ENCODE measurements at places on chromosomes 13 and 19.

GRCh38 chr13:88866195-88866594 lies 1195.0 kb downstream of the SLITRK5 start:
- no peak for DNase-seq

- DNase-seq: no peak
Observed at GRCh38 chr19:51375504-51376221, 3.2 kb upstream of the NKG7 start.

DNA sequence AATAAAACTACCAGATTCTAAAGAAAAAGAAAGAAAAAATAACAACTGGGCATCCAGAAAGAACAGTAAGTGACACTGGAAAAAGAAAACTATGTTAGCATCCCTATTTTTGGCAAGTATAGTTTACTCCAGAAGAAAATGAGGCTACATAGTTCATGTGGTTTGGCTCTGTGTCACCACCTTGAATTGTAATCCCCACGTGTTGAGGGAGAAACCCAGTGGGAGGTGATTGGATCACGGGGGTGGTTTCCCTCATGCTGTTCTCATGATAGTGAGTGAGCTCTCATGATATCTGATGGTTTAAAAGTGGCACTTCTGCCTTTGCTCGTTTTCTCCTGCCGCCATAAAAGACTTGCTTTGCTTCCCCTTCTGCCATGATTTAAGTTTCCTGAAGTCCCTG lies 76.9 kb downstream of the ITGBL1 start:
- no peak for DNase-seq

- no peak for DNase-seq
Observed at GRCh38 chr13:67437244-67437643, 207.1 kb upstream of the PCDH9 start.

DNA sequence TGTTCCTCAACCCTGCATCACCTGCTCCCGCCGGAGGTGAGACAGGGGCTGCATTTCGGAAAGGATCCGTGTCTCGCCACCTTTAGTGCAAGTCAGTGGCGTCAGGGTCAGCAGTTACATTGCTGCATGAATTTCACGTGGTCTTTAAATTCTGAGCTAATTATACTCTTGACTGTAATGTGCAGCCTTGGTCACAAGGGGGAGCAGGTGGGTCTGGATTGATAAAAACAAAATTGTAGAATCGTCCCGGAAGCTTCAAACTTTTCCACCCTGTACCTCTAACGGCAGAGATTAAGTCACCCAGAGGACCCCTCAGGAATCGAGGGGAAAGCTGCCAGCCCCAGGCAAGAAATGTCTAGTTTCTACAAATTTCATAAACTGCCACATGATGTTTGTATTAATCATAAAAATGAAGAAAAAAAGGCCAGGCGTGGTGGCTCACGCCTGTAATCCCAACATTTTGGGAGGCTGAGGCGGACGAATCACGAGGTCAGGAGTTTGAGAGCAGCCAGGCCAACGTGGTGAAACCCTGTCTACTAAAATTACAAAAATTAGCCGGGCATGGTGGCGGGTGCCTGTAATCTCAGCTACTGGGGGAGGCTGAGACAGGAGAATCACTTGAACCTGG lies 20.2 kb downstream of the BBC3 start:
- peak; percentile 62 for DNase-seq

DNA sequence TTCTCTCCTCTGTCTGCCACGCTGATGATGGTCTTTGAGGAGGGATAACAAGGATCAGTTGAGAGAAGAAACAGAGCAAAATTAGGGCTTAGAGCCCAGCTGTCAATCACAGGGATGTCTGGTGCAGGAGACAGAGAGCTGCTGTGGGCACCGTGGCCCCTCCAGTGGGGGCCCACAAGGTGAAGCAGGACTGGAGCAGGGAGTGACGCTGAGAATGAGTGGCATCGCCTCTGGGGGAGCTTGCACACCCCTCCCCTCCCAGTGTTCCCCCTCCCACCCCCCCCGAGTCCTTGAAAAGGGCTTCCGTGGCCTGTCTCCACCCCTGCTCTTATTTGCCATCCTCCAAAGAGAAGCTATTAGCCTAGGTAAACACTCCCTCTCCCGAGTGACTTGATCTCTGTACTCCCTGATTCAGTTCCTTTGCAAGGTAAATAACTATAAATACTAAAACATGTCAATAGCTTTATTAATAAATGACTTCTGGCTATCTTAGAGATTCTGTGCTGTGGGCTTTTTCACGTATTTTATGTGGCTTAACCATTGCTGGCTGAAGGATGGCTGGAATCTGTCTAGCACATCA lies 440.0 kb downstream of the ZNF536 start:
- no peak for DNase-seq

GRCh38 chr19:30696514-30696913 lies 324.3 kb downstream of the ZNF536 start:
- DNase-seq: no peak

- no peak for DNase-seq
Observed at GRCh38 chr19:14442891-14443631, 10.0 kb downstream of the PKN1 start.

- no peak for DNase-seq
Observed at GRCh38 chr19:17754634-17755442, 3.6 kb downstream of the FCHO1 start.

DNA sequence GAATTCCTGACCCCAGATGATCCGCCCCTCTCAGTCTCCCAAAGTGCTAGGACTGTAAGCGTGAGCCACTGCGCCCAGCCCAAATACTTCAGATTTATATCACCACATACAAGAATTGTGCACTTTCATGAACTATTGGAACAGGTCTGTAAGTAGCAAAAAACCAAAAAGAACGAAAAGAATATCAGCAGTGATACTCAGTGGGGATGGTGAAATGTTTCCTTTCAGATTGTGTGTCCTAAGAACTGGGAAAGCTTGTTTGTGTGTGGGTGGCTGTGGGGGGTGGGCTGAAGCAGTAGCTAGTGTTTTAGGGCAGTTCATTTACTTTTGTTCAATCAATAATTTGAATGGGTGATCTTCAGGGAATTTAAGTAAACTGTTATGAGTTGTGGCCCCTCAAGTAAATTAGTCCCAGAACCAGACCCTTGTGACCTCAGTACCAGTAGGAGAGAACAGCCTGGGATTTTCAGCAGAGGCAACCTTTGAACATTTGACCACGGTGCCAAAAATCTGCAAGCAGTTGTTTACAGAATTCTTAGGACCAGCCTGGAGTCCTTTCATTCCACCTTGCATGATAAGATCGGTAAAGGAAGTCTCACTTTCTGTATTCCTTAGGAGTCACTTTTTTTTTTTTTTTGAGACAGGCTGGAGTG lies 106.6 kb downstream of the LRCH1 start:
- no peak for DNase-seq

- DNase-seq: no peak
Observed at GRCh38 chr13:95226476-95226875, 74.8 kb downstream of the ABCC4 start.

DNA sequence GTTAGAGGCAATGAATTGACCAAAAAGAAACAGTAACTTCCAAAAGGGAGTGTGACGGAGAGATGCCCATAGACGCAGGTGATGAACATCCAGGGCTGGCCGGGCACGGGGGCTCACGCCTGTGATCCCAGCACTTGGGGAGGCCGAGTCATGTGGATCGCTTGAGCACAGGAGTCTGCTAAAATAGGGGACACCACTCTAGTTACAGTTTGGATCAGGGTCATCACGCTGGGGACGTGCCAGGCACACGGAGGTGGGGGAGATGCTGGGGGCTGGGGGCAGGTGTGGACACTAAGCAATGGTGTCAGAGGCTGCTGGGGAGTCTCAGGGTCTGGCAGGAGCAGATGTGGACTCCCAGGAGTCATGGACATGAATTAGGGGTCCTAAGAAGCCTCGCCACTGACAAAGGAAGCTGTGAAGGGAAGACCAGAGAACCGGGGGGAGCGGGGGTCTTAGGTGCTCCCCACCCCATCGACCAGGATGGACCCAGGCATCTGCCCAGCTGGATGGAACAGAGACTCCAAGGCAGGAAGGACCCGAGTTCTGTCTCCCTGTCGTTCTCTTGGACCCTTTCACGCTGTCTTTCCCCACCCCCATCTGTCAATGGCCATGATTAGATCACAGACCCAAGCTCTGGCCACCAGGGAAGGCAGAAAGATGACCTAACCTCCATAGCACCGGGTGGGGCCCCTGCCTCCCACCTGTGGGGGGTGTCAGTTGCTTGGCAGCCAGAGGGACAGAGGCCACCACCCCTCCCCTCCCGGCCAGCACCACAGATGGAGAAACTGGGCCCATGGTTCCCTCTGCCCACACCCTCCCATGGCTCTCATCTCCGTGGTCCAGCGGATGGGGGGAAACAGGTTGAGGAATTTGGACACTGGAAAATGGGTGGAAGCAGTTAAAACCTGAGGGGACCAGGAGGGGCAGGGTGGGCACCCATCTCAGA lies 19.6 kb downstream of the CCDC8 start:
- DNase-seq: no peak

- peak; percentile 83 for DNase-seq
Observed at GRCh38 chr19:6048793-6049405, 61.4 kb downstream of the RFX2 start.

GRCh38 chr13:86839221-86839620 lies 832.0 kb upstream of the SLITRK5 start:
- no peak for DNase-seq

DNA sequence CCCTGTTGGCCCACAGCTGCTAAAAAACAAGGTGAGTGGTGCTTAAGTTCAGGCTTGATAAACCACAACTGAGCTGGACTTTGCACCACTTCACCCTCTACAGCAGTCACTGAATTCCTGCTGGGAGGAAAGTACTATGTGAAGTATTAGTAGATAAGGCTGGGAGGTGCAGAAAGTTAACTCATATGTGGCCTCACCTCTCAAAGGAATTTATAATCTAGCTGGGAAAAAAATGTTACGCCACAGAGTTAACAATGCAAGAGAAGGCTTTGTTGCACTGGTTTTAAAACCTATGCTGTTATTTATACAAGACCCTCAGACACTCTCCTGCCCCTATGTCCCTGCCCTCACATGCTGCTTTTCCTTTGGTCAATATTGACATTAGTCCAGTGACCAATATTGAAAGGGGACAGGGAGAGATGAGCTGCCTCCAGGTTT lies 60.9 kb downstream of the LIG4 start:
- DNase-seq: peak; percentile 83

- peak; percentile 54 for DNase-seq
Observed at GRCh38 chr13:34567597-34567996, 374.5 kb upstream of the NBEA start.

DNA sequence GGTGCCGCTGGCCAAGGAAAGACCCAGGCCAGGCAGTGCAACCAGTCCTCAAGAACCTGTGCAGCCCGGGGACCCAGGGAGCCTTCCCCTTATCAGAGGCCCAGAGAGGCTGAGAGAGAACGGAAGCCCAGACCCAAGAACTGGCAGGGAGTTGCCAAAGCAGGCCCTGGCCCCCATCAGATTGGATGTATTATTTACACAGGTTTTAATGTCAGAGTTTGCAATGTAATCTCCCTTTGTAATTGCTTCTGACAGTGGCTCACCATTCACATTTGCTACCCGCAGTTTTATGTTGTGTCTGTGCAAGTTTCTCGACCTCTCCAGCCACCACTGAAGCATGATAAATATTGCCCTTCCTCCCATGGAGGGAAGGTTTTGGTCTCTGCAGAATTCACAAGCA lies 660.9 kb downstream of the LIG4 start:
- peak; percentile 95 for DNase-seq

DNA sequence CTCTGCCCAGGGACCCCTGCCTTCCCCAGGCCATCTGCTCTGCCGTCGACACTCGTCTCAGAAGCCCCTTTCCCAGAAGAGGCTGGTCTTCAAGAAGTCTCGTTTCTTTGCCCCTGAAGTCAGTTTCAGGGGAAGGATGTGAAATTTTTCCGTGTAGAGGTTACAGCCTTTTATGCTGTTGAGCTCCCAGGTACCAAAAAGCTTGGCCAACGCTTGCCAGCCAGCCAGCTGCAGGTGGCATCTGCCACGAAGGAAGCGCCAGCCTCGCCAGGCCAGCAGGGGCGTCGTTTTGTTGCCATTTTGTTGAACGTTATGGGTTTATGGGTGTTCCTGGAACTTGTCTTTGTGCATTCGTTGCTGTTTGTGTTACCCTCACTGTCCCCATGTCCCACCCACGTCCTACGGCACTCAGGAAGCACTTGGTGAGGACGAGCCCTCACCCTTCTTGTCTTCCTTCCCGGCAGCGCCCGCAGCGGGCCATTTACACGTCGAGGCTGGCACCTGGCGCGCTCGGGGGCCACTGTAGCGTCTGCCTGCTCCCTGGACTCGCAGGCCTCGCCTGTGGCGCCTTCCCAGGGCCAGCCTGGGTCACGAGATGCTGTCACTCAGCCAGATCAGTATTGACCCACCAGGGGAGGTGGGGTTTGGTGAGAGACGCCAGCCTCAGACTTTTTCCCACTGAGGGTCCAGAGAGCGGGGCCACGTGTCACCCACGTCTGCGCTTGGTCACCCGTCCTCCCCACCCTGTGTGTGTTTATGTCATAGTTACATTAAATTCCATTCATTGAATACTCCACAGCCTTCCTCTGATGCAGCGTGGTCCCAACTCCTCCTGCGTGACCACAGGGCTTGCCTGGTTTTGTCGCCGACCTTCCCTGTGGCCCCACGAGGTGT lies 37.1 kb downstream of the AP1M1 start:
- no peak for DNase-seq

GRCh38 chr13:100662468-100663211 lies 12.0 kb downstream of the TMTC4 start:
- DNase-seq: no peak

GRCh38 chr19:46073268-46073922 lies 32.6 kb upstream of the IGFL4 start:
- DNase-seq: no peak

DNA sequence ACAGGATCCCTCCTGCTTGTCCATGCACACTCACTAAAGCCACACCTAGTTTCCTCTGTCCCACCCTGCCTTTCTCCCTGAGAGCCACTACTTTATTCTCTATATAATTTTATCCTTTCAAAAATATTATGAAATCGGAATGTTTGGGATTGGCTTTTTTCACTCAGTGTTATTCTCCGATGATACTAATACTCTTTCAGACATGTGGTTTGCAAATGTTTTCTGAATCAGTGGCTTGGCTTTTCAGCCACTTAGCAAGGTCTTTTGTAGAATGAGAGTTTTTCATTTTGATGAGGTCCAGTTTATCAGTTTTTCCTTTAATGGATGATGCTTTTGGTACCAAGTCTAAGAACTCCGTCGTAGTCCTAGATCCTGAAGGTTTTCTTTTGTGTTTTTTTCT lies 11.6 kb downstream of the SPATA13 start:
- DNase-seq: no peak

DNA sequence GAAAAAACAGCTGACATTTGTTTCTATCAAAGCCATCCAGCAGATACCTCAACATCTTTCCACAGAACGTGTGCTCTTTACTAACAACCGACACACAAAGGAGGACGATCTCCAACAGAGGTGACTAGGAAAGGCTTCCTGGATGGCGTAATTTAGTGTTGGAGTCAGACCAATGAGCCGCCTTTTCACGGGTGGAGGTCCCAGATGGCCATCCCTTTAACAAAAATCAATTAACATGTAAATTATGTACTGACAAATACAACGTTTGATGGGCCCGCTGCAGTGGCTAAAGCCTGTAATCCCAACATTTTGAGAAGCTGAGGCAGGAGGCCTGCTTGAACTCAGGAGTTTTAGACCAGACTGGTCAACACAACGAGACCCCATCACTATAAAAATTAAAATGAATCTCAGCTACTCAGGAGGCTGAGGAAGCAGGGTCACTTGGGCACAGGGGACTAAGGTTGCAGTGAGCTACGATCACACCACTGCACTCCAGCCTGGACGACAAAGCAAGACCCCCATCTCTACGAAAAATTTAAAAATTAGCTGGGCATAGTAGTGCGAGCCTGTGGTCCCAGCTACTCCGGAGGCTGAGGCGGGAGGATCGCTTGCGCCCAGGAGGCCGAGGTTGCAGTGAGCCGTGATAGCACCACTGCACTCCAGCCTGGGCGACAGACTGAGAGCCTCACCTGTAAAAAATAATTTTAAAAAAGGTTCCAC lies 1.2 kb upstream of the DPY19L3 start:
- DNase-seq: no peak

- DNase-seq: no peak
Observed at GRCh38 chr19:35144600-35145436, 1.8 kb downstream of the FXYD7 start.

All from NCI-H510A treated with DMSO at 0.1 percent for 48 hours (cell line).